ENCODE measurements at places on chromosomes 1 and 21. TPM values are rescaled to one million over a fixed set of nuclear protein-coding genes. Genes with fewer than 3 reads are reported as not detected.

The TMPRSS15 gene
- not detected for total RNA-seq

The C1orf94 gene
- total RNA-seq: not detected

The MFN2 gene
- 106 TPM for total RNA-seq

The CYP4X1 gene
- not detected for total RNA-seq

The IL10RB gene
- total RNA-seq: 31.7 TPM

The RGS7 gene
- total RNA-seq: 2.6 TPM

The LIN28A gene
- not detected for total RNA-seq

The DOCK7 gene
- total RNA-seq: 93.3 TPM

The ARHGEF16 gene
- total RNA-seq: not detected

The RNF207 gene
- 4.7 TPM for total RNA-seq

The AGMAT gene
- not detected for total RNA-seq

The CDC42 gene
- total RNA-seq: 298 TPM

The SERPINC1 gene
- total RNA-seq: 0.29 TPM

The ELK4 gene
- total RNA-seq: 32.8 TPM

The IRF6 gene
- total RNA-seq: 0.14 TPM

DNA sequence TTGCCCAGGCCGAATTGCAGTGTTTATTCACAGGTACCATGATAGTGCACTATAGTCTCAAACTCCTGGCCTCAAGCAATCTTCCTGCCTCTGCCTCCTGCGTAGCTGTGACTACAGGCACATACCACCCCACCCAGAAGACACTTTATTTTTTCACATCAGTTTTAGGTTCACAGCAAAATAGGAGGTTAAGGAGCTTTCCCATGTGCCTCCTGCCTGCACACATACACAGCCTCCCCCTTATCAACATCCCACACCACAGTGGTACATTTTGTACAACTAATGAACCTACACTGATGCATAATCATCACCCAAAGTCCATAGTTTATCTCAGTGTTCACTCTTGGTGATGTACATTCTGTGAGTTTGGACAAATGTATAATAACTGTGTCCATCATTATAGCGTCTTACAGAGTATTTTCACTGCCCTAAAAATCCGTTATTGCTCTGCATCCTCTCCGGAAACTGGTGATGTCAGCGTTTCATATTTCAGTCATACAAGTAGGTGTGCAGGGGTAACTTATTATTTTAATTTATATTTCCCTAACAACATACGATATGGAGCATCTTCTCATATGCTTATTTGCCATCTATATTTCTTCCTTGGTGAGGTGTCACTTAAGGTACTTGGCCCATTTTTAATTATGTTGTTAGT, 23.2 kb downstream of the OR13G1 start:
- no peak for DNase-seq

DNA sequence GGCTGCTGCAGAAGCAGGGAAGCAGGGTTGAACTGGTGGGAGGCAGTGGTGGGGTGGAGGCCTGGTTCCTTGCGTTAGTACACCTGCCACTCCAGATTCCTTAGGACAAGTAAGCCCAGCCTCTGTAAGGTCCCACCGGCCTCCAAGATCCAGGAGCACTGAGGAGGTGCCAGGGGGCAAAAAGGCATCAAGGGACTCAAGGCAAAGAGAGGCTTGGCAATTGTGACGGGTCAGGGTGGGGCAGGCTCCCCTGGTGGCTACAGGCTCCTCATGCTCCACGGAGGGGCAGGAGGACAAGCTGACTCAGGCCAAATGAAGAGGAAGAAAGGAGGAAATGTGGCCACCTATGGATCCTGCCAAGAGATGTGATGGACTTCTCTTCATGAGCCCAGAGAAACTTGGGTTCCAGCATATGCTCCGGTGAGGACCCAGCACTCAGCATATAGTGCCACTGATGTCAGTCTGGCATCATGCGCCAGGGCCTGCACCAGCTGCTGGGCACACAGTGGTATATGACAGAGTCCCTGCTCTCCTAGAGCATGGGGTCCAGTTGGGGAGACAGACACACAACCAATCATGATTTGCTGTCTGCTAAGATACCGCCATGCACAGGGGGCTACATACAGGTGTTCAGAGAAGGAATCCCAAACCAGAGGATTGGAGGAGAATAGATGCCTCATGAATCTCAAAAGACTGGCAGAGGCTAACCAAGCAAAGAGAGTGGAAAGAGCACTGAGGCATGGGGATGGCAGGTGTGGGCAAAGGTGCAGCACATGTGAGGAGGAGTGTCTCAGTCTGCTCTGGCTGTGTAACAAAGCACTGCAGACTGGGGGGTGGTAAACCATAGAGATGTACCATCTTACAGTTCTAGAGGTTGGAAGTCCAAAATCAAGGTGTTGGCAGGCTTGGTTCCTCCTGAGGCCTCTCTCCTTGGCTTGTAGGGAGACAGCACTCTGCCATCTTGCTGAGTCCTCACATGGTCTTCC, 249.7 kb downstream of the RHOU start:
- no peak for DNase-seq

DNA sequence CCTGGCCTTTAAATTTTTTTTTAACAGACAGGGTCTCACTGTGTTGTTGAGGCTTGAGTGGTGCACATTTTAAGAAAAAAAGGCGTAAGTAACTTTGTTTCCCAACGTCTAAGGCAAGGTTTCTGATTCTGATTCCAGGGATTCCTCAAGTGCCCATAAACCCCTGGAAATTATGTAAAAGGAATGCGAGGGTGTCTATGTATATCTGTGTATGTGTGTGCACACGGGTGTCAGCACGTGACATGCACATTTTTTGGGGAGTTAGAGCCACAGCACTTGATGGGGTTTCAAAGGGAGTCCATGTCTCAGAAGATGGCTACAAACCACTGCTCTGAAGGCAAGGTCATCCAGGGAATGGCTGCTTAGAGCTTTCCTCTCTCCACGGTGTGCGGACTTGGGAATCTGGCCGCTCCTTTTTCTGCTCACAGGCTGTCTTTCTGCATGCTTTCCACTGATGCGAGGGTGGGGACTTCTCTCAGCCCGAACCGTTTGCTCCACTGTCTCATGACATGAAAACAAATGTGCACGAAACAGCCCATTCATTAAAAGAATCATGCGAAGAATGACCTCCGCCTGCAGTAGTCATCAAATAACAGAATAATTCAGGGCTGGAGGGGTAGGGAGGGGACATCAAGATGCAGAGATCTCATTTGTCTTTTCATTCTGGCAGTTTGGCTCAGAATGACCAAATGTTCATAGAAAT, 18.7 kb upstream of the RERE start:
- no peak for DNase-seq

DNA sequence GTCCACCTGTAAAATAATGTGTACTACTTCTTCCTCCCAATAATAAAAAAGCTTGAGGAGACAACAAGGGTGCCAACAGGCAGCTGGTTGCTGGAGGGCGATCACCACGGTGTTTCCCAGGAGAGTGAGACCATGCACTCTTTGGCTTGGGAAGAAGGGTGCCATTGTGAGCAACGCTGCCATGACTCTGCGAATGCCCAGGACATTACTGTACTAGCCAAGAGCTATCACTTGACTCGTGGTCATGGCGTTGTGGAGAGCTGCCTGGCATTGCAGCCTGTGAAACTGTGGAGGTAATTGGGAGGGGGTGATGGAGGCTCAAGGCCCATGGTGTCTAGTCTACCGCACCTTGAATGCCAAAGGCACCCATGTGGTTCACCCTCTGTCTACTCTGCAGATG, 14.6 kb upstream of the PRMT2 start:
- DNase-seq: no peak

DNA sequence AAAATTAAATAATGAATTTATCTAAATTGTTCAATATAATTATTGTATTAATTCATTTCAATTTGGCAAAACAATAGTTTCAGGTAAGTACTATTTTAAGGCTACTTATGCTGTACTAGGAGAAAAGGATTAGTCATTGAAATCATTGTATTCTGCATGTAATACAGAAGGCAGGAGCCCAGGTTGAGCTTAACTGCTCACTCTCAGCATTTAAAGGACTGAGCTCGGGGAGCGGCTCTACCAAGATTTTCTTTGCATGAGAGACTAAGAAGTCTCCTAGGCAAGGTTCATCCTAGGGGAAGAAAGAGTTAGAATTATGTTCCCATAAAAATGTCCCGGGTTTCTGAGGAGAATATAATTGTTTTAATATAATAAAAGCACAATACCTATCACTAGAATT, 112.5 kb downstream of the CYYR1 start:
- DNase-seq: no peak

GRCh38 chr1:184449916-184450315, 63.1 kb downstream of the C1orf21 start:
- DNase-seq: no peak

GRCh38 chr1:9892563-9893528, 17.2 kb downstream of the CTNNBIP1 start:
- DNase-seq: peak; percentile 85

GRCh38 chr1:24888971-24889676, 41.0 kb downstream of the RUNX3 start:
- DNase-seq: peak; percentile 81

GRCh38 chr1:185348985-185349384, 31.9 kb upstream of the IVNS1ABP start:
- no peak for DNase-seq

GRCh38 chr1:99503276-99503747, 142.6 kb upstream of the PALMD start:
- DNase-seq: no peak

- DNase-seq: peak; percentile 10
Observed at GRCh38 chr21:45236481-45236880, 51.2 kb downstream of the POFUT2 start.

DNA sequence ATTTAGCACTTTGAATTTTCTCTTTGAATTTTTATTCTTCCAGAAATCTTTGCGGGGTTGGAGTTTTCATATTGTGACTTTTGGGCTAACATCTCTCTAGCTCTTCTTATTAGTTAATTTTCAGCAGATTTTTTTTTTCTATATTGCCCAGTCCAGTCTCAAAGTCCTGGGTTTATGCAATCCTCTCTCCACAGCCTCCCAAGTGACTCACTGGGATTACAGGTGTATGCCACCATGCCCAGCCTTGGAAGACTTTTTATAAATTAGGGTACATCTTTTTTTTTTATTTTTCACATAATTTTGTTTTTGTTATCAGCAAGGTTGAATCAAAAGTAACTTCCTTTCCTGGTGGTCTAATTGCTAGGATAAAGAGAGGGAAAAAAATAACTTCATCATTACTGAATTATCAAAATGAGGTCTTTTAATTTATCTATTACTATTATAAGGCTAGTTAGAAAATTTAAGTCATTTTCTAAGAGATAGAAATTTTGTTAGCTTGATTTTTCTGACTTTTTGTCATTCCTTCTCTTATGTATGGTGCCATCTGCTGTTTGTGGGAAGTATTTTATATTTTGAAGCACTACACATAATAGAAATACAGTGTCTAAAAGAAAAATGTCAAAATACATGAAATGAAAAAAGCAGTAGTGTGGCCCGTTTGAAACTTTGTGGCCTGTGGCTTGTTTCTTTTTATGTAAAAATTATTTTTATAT, 273.4 kb upstream of the CACYBP start:
- peak; percentile 43 for DNase-seq

DNA sequence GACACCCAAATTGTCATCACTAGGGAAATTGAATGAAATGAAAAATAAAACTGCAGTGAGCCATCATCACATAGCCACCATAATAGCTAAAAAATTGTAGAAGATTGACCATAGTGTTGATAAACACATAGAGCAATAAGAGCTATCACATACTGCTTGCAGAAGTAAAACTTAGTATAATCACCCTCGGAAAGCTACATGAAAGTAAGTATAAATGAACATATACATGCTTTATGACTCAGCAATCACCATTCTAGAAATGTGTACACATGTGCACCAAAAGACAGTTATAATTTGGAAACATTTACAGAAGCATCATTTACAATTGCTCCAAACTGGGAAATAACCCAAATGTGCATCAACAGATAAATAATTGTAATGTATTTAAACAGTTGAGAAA, 153.1 kb upstream of the LRRC7 start:
- no peak for DNase-seq

GRCh38 chr21:45030682-45031570, 43.5 kb upstream of the ADARB1 start:
- DNase-seq: no peak

DNA sequence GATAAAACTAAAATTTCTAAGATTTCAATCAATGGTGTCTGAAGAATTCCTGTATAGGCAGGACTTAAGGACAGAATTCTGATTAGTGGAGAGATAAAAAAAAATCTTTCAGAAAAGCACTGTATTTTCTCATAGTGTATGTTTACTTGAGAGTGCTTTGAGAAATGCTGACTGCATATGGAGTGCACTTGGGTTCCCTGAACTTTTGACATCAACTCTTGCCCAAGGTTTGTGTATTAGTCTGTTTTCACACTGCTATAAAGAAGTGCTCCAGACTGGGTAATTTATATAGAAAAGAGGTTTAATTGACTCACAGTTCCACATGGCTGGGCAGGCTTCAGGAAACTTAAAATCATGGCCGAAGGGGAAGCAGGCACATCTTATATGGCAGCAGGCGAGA, 275.0 kb downstream of the LRRC40 start:
- no peak for DNase-seq

DNA sequence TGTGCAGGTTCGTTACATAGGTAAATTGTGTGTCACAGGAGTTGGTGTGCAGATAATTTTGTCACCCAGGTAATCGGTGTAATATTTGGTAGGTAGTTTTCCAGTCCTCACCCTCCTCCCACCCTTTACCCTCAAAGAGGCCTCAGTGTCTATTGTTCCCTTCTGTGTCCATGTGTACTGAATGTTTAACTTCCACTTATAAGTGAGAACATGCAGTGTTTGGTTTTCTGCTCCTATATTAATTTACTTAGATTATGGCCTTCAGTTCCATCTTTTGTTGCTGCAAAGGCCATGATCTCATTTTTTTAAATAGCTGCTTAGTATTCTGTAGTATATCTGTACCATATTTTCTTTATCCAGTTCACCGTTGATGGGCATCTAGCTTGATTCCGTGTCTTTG, 87.3 kb downstream of the RPS6KC1 start:
- no peak for DNase-seq

GRCh38 chr1:42739753-42740700, at the start of gene CLDN19:
Gene CLDN19 (minus strand): TSS chr1:42740236. CDS start chr1:42740063, 173 bp downstream.
- DNase-seq: no peak

GRCh38 chr1:109089242-109090015, 1.1 kb upstream of the TMEM167B start:
- peak; percentile 77 for DNase-seq

GRCh38 chr1:44568128-44568900, 106.0 kb downstream of the TMEM53 start:
- DNase-seq: no peak

- DNase-seq: peak; percentile 90
Observed at GRCh38 chr1:219085082-219085481, 88.6 kb upstream of the LYPLAL1 start.

GRCh38 chr1:23553231-23554126, 5.8 kb downstream of the ID3 start:
- no peak for DNase-seq

- no peak for DNase-seq
Observed at GRCh38 chr1:41349361-41350054, 11.7 kb upstream of the FOXO6 start.

- DNase-seq: no peak
Observed at GRCh38 chr21:45074818-45075595, 627 bp downstream of the ADARB1 start.

DNA sequence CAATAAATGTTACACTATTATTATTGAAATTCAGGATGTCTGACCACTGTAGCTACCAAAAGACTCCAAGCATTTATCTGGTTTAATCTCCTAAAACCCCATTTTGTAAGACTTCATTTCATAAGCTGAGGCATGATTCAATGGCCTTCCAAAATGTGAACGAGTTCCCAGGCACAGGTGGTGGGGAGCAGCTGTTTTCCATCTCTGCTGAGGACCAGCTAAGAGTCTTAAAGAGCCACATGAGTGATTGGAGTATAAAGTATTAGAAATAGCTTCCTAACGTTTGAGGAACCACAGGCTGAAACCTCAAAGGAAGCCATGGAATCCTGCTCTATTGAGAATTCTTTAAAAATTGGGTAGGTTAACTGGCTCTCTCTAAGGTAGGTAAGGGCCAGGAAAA, 44.9 kb downstream of the SEC16B start:
- DNase-seq: no peak
